Mammary epithelial cell (primary cell): ENCODE measurements at places on chromosomes 5 and 9. TPM values are rescaled to one million over a fixed set of nuclear protein-coding genes. Genes with fewer than 3 reads are reported as not detected.

The SLC6A18 gene
- not detected for total RNA-seq

The TPRN gene
- 6.5 and 10.5 TPM in 2 replicates for total RNA-seq

The CENPK gene
- total RNA-seq: 4.8 TPM

The MYOT gene
- total RNA-seq: 0.12 TPM in 1 of 2 replicates, not detected in the other

The GRXCR2 gene
- total RNA-seq: not detected

The CDH6 gene
- not detected in 2 replicates for total RNA-seq

The CCDC192 gene
- not detected for total RNA-seq

The PTRH1 gene
- total RNA-seq: 18.2 TPM

The NPM1 gene
- total RNA-seq: 1,594 and 2,032 TPM in 2 replicates

The SAXO1 gene
- total RNA-seq: not detected
